Substantia nigra (tissue), 51 donors: ENCODE measurements at places on chromosomes 5 and 9.

GRCh38 chr9:95580812-95581761 is 64.3 kb upstream of the PTCH1 start:
- DNase-seq, result no peak

- no peak for DNase-seq
These were observed 11.4 kb upstream of the ADAMTS16 start for GRCh38 chr5:5128766-5129165.

GRCh38 chr5:150022158-150022531 is 21.6 kb downstream of the HMGXB3 start:
- DNase-seq, result no peak

- no peak for DNase-seq
These were observed 74.7 kb upstream of the FAM169A start for GRCh38 chr5:74940782-74941353.

DNA sequence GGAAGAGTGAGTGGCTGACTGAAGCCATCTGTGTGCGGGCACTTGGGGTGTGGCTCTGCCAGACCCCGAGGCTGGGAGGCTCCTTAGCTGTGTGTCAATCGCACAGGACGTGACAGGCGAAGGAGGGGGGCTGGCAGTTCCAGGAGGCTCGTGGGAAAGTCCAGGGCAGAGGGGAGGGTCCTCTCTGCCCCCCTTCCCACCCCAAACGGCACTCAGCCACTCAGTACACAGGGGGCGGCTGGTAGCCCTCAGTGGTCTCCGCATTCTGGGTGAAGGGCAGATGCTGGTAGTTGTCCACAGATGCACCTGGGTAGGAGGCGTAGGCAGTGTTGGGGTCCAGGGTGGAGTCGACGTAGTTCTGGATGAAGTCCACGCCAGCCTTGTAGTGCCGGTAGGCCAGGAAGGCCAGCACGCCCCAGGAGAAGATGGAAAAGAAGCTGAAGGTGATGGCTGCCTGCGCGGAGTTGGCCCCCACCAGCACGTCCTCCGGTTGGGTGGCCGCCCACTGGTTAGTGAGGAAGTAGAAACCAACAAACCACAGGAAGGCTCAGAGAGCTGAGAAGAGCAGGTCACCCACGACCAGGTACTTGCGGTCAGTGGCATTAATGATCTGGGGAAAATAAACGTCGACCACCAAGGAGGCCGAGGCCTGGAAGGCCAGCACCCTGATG is 85.4 kb upstream of the CEP78 start:
- DNase-seq, result no peak

GRCh38 chr5:157821822-157822622 is 36.9 kb downstream of the CLINT1 start:
- no peak for DNase-seq

DNA sequence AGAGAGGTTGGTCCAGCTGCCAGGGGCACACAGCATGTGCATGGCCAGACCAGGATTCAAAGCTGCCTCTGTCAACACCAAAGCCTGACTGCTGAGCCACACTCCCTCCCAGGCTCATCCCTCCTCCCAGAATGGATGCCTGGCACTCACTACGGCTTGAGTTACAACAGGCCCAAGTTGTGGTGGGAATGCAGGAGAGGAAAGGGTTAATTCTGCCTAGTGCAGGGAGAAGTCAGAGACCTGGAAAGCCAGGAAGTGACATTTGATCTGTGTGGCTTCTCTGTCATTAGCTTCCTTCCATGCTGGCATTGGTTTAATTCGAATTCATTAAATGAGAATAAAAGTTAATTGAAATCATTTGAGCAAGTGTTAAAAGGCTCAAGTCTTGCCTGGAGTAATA is 150.0 kb downstream of the NSG2 start:
- no peak for DNase-seq

- DNase-seq, result no peak
These were observed 121.8 kb downstream of the CAVIN4 start for GRCh38 chr9:100699668-100700067.

DNA sequence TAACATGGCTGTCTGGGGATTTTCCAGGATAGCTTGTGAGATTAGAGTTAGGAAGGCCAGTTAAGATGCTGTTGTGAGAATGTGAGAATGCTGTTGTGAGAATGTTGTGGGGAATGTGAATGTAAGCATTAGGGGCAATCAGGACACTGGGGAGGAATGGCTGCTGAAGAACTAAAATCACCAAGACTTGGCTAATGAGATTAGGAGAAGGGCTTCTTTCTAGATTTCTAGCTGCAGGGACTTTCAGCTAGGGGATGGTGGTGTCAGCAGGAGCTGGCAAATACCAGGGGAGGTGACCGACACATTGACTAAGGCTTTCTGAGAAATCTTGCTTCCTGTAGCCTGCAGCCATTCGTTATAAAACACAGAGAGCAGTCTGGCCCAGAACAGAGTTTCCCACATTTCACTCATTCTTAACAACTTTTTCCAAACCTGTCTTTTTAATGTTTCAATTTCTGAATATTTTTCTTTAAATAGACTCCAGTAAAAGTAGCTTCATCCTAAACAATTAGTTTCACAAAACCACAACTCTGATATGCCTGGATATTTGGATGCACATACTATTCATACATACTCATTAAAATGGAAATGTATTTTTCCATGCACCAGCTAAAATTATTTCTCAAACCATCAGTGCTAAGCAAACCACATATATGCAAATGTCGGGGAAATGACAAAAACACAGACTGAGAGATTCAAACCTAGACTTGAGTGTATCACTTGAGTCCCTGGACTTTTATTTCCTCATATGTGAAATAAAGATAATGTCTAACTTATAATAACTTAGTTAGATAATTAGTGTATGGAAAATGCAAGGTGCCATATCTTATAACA is 89.3 kb upstream of the TNC start:
- no peak for DNase-seq

- no peak for DNase-seq
These were observed 21.6 kb downstream of the DMRT2 start for GRCh38 chr9:1071730-1072129.

DNA sequence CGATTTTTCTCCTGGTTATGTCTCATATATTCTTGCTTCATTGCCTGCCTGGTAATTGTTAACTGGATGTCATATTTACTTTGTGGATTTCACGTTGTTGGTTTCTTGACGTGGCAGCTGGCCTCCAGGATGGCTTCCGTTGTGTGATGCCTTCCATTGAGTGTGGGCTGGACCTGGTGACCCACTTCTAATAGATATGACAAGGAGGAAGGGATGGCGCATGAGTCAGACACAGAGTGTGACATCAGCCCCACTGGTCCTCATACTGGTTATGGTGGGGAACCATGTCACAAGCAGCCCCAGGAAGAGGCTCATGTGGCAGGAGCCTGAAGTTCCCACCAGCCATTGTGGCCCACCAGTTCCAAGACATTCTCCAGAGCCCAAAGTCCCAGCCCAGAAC is 6.4 kb upstream of the PAEP start:
- no peak for DNase-seq

- DNase-seq, result no peak
These were observed 1087.7 kb downstream of the CDH12 start for GRCh38 chr5:21765406-21765805.

- no peak for DNase-seq
These were observed 182.5 kb downstream of the GAS1 start for GRCh38 chr9:86764671-86765343.

DNA sequence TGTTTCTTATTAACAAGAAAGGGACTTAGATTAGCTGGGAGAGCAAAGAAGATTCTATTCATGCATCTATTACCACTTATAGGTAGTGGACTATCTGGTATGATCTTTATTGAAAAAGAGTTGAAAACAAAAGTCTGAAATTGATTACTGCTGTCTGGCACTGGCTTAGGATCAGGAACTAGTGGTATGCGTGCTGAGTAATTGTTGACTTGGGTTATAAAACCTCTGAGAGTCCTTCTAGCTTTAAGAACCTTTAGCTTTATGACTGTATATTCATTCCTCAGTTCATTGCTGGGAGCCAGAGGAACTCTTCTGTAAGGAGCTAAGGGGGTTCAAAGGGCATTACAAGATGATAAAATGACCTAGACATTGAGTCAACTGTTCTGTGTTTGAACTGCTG is 7.6 kb downstream of the SLC1A1 start:
- DNase-seq, result no peak

DNA sequence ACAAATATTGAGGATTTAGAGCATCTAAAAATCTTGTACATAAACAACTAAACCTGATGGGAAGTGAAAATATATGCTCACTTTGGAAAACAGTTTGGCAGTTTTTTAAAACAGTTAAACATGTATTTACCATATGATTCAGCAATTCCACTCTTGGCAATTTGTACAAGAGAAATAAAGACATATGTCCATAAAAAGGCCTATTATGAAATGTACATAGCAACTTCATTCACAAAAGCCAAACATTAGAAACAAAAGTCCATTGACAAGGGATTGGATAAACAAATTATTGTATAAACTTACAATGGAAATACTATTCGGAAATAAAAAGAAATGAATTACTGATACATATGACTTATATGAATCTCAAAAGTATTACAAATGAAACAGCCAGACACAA is 196.2 kb upstream of the SLC24A2 start:
- DNase-seq, result no peak

DNA sequence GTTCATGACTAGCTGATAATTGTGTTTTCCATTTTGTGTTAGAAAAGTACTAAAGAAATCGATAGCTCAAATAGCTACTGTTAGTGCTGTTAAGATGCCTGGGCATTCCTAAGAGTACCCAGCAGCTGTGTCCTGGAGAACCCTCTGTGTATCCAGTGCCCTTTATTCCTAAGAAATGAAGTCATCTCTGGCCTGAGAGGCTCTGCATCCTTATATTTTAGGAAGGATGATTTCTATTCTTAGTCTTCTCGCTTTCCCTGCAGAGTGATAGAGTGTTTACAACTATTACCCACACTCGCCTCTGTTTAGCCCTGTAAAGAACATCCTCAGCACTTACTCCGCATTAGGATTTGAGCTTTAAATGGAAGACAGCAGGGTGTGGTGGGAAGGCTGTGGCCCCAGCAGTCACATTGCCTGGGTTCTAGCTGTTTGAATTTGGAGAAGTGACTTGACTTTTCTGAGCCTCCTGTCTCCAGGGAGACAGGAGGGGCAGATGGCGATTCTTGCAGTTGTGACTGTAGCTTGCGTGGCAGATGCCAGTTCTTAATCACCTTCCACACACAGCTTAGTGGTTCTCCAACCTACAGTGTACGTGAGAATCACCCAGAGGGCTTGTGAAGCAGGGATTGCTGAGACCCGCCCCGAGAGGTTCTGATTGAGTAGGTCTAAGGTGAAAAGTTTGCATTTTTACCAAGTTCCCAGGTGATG is 177.2 kb upstream of the PITX1 start:
- DNase-seq, result no peak
